ENCODE measurements at places on chromosomes 4 and X. TPM values are rescaled to one million over a fixed set of nuclear protein-coding genes. Genes with fewer than 3 reads are reported as not detected.
A peak's percentile ranks its signal among the peaks of the same experiment; 100 is the strongest.

DNA sequence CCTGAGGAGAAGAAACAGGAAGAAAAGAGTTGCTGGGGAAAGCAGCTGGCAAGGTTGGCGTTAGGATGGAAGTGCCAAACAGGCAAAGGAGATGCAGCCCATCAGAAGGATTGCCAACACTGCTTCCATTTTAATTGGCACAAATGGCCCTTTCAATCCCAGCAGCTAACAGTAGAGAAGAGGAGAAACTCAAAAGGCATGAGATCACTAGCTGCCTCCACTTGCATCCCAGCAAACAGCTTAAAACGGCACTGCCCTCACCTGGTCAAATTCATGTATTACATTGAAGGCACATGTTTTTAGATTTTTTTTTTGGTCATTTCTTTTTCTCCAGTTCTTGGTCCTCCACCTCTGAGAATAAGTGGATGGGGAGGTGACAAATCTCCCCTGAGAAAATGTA lies 14.9 kb upstream of the LOC101059915 start:
- DNase-seq = peak; percentile 57
- H3K27ac ChIP-seq = no peak overlapping the region
- no peaks in the 10 kb centered on the region for H3K36me3 ChIP-seq
- no peak overlapping the region for H3K4me3 ChIP-seq
- H3K27me3 ChIP-seq = no peaks in the 10 kb centered on the region

The MEPE gene
- total RNA-seq = not detected

DNA sequence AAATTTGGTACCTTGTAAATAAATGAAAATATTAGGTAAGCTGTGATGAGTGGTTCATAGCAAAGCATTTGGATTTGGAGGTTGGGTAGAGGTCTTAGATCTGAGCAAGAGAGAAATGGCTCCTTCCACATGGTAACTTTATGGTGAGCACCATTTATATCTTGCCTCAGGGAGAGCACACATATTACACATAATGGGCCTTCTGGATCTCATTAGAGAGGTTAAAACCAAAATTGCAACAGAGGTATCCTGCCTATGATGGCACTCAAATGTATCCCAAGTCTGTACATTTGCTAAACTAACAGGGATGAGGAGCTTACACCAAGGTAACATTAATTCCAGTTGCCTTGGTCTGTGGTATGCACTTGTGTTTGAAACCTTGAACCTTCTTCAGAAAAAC lies 87.1 kb upstream of the PUDP start:
- no peaks in the 10 kb centered on the region for H3K36me3 ChIP-seq
- no peaks in the 10 kb centered on the region for H3K4me1 ChIP-seq
- no peak overlapping the region for H3K4me3 ChIP-seq
- no peak overlapping the region for H3K27ac ChIP-seq
- no peak for DNase-seq

DNA sequence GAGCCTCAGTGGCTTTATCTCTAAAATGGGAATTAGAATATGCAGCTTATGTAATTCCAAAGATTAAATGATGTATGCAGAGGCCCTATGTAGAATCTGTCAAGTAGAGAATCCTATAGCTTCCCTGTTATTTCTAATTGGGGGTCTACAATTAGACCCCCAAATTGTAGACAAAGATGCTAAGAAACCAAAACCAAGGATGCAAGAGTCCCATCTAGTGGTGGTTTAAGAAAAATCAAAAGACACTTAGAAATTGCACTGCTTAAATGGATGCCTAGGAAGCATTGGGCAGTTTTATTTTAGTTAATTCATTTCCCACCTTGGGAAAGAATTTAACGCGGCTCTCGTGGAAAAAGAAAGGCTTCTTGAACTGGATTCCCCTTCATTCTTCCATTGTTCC lies 115.2 kb downstream of the GABRA2 start:
- no peak overlapping the region for H3K4me3 ChIP-seq

DNA sequence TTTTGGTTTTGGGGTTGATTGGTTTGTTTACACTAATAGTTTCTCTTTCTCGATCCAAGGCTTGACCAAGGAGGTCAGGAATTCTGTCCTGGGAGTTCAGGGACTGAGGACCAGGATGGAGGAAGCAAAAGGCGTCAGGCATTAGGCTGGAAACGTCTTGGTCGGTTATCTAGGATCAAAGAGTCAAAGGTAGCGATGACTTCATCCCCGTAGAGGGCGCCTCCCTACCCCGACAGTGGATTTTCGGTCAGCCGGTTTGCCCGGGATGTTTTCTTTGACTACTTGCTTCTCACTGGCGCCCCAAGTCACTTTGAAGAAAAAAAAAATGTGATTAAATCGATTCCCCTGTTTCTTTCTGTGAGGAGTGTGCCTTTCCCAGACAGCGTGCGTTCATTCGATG lies 980 bp upstream of the FHDC1 start:
- no peak overlapping the region for H3K27ac ChIP-seq
- peaks cover 27% of the 10 kb centered on the region for H3K27me3 ChIP-seq
- H3K36me3 ChIP-seq = no peaks in the 10 kb centered on the region
- no peak for DNase-seq
- no peaks in the 10 kb centered on the region for H3K4me1 ChIP-seq
- H3K4me3 ChIP-seq = no peak overlapping the region

- no peak for DNase-seq
- H3K27ac ChIP-seq = no peak overlapping the region
- H3K4me1 ChIP-seq = no peaks in the 10 kb centered on the region
Observed at GRCh38 chr4:120731561-120731960, 191.0 kb downstream of the PRDM5 start.

GRCh38 chr4:160846121-160846520 lies 1317.7 kb downstream of the FSTL5 start:
- H3K36me3 ChIP-seq = no peaks in the 10 kb centered on the region
- no peak overlapping the region for H3K4me3 ChIP-seq
- H3K27me3 ChIP-seq = no peaks in the 10 kb centered on the region
- no peak overlapping the region for H3K27ac ChIP-seq
- DNase-seq = peak; percentile 21

Measured in fibroblast of lung (primary cell).